ENCODE measurements at places on chromosomes 7 and 10.

DNA sequence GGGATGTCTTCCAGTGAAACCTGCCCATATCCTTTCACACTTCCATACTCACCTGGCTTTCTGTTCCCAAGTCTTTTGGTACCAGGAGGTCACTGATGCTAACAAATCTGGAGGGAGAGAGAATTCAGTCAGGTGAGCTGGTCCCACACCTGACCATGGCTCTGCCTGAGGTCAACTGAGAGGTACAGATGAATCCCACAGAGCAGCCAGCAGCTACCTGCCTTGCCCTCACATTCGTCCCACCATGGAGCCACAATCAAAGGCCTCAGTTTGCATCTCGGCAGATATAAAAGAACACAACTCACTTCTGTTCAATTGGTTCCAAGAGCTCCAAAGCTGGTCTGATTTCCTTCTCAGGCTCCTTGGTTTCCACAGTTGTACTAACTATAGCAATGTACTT lies 47.0 kb downstream of the GDI2 start:
- DNase-seq = no peak

- DNase-seq = no peak
Measured at GRCh38 chr10:10149899-10150298, 867.8 kb upstream of the CELF2 start.

GRCh38 chr10:62459072-62459471 lies 84.9 kb downstream of the ZNF365 start:
- DNase-seq = no peak

DNA sequence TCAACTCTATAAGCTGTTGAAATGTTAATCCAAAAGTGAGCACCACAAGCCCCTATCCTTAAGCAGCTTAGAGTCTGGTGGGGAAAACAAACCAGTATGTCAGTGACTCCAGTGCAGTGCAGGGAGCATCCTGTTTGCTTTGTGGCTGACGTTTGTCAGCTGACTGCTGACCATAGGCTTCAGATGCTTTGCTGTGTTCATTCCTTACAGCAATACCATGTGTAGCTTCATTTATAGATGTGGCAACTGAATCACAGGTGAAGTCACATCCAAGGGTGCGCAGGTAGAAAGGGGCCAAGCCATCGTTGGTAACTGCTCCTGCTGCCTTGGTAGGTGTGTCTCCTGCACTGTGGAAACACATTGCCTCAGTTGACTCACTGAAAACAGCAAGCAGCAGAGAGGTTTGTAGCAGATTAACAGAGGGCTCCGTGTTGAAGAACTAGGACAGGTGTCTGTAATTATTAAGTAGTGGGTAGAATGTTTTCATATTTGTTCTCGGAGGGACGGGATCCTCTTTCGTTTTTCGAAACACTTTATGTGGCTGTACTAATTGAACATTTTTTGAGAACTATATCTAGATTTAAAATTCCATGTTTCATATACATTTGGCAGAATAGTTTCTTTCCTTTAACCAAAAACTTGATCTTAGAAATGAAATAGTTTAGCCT lies 2.0 kb downstream of the INSIG1 start:
- DNase-seq = no peak

DNA sequence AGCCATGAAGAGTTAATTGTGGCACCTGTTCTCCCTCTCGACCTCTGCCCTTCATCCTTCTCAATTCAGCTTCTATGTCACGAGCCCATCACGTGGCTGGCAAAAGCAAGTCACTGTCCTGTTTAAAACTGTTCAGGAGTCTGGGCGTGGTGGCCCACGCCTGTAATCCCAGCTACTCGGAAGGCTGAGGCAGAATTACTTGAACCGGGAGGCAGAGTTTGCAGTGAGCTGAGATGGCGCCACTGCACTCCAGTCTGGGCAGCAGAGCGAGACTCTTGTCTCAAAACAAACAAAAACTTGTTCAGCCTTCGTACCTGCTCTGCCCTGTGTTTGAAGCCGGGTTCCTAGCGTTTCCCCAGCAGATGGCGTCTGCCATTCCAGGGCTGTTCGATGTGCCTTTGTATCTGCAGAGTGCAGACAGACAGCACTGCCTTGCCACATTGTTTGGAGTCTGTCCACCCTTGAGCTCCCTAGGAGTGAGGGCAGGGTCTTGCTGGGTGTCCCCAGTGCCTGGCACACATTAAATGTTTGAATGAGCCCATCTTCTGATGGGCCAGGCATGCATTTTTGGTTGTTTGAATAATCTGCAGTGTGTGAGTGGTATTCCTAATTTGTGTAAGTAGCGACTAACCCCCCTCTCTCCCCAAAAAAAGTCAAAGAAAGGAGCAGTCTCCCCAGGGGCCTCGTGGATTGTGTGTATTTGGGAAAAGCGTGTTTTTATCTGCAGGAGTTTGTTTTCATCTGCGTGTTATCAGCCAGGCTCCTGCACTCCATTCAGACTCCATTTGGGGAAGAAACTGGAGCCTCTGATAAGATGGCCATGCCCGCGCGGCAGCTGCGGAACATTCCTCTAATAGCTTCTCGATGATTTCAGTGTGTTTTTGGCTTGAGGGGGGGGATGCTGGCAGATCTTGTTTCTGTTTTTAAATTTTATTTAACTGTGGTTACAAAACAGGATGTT lies 61.2 kb downstream of the DNAJB6 start:
- DNase-seq = no peak

DNA sequence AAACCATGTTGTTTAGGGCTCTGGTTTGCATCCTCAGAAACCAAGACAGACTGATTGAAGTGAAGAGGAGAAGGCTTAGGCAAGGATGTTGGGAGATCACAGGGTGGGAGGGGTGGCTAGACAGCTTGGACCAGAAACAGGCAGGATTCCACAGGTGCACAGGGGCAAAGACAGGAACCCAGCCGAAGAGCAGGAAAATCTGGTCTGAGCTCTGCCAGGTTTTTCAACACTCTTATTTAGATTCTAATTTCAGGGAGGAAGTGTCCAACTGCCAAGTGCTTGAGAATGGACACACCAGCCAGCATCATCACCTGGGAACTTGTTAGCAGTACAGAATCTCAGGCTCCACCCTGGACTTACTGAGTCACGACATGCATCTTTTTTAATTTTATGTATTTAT lies 93.8 kb downstream of the MARCHF5 start:
- no peak for DNase-seq

- no peak for DNase-seq
Measured at GRCh38 chr10:98314532-98315284, 46.7 kb upstream of the LOXL4 start.

- DNase-seq = peak; percentile 72
Measured at GRCh38 chr10:62528441-62528840, 154.3 kb downstream of the ZNF365 start.

DNA sequence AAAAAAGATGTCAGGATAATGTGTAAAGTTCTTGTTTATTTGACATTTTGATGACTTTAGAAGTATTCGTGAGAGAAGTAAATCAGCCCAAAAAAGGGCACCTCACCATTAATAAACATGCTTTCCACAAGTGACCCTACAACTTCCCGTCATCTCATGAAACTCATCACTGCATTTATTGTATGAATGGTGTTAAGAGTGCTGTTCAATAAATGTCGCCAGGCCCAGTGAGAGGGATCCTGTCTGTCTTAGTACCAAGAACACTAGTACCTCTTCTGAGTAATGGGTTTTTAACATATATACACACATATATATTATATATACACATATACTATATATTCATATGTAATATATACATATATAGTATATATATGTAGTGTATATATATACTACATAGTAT lies 61.9 kb downstream of the TMEM26 start:
- DNase-seq = no peak

DNA sequence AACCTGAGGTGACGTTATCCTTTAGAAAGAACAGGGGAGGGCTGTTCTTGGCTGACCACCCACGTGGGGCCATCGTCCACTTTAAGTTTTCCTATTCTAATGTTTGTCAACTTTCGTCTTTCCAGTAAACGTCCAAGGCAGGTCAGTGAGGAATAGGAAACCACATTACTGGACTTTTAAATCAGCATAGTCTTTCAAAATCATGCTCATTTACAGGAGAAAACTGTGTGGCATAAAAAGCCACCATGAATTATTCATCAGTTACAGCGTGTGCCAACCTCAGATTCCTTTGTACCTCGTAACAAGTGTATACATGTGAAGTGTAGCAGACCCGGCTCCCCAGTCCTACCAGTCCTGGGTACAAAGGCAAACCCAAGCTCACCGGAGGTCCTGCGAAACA lies 25.1 kb upstream of the ABLIM1 start:
- no peak for DNase-seq

GRCh38 chr10:127266431-127266830 lies 70.0 kb upstream of the INSYN2A start:
- DNase-seq = no peak

GRCh38 chr10:22086730-22087401 lies 83.3 kb upstream of the DNAJC1 start:
- no peak for DNase-seq

DNA sequence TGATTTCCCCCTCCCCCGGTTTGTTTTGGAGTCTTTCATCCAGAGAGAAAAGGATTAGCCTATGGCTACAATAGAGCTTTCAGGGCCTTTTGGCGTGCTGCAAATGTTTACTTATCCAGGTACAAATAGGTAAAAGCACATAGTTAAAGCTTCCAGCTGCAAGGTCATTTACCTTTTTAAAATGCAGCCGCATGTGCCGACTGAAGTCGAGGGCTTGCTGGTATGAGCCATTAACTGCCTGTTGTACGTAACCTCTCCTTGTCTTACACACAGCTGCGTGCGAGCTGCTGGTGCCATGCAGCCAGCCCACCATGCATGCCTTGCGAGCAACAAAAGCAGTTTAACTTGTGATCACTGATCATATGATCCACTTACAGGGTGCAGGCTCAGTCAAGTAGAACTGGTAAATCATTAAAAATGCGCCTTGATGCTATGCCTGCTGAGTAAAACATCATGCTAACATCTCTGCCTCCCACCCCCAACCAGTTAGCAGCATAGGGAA lies 866.4 kb downstream of the LRMDA start:
- no peak for DNase-seq

- DNase-seq = no peak
Measured at GRCh38 chr7:80968606-80969005, 49.8 kb upstream of the SEMA3C start.

DNA sequence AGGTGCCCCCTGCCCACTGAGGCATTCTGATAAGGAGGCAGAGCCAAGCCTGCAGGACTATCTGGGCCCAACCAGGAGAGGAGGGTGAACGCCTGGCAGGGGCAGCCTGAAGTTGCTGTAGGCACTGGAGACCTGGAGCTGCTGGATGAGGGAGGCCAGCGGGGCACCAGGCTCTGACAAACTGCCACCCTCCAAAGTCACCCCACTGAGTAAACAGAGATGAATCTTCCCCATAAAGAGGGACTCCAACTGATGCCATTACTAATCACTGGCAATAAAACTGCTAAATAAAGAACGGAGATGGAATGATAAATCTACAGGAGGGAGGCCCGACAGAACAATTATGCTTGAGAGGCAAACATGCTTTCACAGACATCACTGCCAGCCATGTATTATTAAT lies 44.2 kb downstream of the DRGX start:
- DNase-seq = no peak

- DNase-seq = peak; percentile 43
Measured at GRCh38 chr10:96833220-96834001, 1.3 kb downstream of the LCOR start.

DNA sequence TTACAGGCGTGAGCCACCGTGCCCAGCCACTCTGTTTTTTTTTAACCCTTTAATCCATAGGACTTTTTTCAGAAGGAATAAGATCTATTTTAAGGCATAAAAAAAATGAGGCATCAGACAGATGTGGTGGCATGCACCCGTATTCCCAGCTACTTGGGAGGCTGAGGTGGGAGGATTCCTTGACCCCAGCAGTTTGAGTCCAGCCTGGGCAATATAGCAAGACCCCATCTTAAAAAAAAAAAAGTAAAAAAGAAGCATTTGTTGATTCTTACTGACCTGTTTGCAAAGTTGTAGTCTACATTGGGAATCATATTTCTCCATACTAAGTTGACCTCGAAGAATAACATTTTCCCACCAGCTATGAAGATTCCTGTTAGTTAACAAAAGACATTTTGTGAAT lies 38.6 kb downstream of the VCL start:
- no peak for DNase-seq

DNA sequence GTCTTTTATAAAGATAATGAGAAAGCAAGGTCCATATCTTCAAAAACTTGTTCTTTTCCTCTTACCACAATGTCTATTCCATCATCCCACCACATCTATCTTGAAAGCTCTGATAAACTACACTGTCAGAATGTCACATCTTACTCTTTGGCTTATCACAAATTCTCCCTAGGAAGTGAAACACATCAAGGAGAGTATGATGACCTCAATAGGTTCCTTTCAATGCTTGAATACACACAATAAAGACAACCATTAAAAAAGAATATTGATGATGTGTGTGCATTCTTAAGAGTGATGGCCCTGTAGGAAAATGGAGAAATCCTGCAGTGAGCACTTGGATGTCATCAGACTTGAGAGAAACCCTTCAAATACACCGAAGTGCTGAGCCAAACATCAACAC lies 918.1 kb upstream of the SORCS1 start:
- no peak for DNase-seq

DNA sequence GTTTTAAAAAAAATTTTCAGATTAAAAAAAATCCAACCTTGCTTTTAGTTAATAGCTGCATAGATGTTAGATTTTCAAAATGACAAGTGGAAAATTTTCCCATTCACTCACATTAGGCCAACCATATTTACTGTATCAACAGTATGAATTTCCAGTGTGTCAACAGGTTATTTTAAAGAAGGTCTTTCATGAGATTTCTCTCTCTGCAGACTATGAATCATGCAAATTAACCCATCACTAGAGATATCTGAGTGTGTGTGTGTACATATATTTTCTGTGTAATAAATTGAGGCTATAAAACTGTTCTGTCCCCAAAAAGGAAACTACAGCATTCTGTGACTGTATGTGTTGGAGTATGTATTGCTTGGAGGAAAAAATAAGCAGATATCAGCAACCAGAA lies 305.6 kb downstream of the ARL4A start:
- no peak for DNase-seq

- DNase-seq = no peak
Measured at GRCh38 chr7:79452495-79453265, 787 bp downstream of the MAGI2 start.

DNA sequence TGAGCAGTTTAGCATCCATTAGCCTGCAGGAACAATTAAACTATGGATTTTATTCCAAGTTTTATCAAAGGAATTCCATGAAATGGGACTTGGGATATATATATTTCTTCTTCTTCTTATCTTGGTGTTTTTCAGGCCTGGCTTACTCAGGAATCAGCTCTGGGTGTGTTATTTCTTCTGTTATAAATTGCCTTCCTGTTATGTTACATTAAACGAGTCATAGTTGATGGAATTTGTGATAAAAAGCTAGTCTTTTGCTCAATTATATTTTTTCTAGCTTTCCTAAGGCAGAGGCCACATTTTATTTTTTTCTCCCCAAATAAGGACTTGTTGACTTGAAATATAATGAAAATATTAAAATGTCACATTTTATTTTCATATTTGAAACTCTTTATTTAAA lies 141.3 kb downstream of the EPC1 start:
- no peak for DNase-seq

GRCh38 chr10:93083743-93084539 lies 10.2 kb downstream of the CYP26A1 start:
- DNase-seq = no peak

DNA sequence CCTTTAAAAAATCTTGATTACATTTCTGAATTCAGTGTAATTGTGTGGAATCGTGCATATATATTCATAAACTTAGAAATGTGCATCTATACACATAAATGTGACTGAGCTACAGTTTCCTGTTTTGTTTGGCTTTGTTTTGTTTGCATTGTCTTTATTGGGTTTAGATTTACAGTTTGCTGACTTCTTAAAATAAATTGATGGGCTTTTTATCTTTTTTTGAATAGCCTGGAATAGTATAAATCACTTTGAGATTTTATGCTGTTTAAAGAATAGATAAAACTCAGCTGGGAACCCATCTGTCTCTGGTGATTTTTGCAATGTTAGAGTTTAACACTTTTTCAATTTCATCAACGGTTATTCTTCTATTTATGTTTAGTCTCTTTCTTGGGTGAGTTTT lies 21.2 kb upstream of the BRAF start:
- no peak for DNase-seq
